ENCODE measurements at places on chromosomes 7 and 10. TPM values are rescaled to one million over a fixed set of nuclear protein-coding genes. Genes with fewer than 3 reads are reported as not detected.

GRCh38 chr10:96718304-96718990 is 1.9 kb downstream of the PIK3AP1 start:
- no peak for DNase-seq

GRCh38 chr7:46949270-46949931 is 632.5 kb downstream of the TNS3 start:
- no peak for DNase-seq

DNA sequence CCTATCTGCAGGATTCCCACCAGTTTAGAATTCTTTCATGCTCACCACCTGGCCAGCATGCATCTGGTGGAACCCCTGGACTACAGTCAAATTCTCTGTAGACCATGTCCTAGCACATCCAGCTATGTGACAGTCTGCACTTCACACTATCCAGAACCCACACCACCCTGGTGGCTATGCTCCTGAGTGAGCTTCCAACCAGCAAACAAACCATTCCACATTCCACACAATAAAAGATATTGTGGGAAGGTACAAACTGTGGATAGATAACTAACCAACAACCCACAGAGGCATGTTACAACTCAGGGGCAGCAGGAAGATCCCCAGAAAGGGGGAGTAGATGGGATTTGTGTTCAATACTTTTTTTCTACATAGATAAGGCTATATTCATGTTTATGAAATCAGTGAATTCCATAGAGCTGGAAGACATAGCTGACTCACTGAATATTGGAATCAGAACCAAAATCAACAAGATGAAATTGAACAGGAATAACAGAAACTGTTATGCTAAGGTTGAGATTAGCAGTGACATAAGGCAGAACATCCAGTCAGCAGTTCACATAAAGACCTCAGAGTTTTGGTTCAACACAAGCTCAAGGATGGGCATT is 72.5 kb downstream of the LRRC17 start:
- no peak for DNase-seq

- no peak for DNase-seq
Observed at GRCh38 chr10:24992512-24993133, 23.3 kb downstream of the ENKUR start.

GRCh38 chr10:123259791-123260190 is 105.6 kb downstream of the BUB3 start:
- DNase-seq = no peak

- DNase-seq = no peak
Observed at GRCh38 chr10:35707642-35708425, 65.7 kb upstream of the FZD8 start.

The NUTM2E gene
- not detected for polyA plus RNA-seq

The CCDC172 gene
- polyA plus RNA-seq = not detected
